ENCODE measurements at places on chromosomes 5 and 9.

DNA sequence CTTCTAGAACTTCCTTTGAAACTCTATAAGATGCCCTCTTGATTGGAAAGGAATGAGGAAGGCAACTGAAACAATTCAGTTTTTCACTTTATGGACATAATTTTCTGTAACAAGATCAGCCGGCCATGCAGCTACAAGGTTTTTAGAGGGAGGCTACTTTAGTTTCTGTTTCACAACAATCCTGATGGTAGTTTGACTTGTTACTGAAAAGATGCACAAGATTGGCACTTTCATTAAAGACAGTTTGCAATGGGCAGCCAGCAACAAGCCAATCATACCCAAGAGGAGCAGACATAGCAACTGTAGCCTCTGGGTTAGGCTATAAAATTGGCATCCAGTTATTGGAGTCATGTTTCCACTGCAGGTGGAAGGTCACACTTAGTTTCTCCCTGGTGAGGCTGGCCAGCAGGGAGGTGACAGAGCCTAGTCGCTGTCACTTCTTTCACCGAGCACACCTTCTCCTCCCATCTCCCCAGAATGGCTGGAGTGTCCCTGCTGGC lies 74.3 kb upstream of the TGFBR1 start:
- DNase-seq, result no peak

DNA sequence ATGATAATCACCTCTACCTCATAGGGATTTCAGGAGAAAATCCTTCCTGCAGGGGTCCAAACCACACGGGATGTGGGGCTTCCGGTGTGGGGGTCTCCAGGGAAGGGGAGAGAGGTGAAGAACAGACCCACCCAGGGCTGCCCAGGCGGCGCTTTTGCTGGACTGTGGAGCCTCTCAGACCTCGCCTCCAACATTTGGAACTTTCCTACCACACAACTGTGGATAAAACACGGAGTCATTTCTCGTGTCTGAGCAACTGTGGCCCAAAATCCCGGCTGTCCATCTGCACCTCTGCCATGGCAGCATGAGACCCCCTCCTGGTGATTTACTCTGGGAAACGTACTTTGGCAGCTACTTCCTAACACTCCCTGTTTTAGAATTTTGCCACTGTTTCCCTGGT lies 307.8 kb upstream of the IRX4 start:
- no peak for DNase-seq

DNA sequence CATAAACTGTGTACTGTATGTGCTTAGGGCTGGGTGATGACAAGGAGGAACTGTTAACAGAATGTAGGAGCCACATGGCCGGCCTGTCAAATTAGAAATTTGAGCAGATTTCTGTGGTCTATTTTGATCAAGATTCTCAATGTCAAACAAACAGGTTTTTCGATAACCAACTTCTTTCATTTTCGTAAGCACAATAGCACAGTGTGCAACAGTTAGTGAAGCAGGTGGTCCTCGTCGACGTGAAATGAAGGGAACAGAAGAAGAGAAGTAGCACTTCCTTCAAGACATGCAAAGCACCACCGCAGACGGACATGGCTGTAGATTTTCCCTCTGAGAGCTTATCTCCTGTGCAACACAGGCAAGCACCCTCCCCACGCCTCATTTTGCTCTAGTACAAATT lies 252.1 kb downstream of the CRB2 start:
- no peak for DNase-seq

GRCh38 chr9:14315875-14316601 lies 2.1 kb upstream of the NFIB start:
- DNase-seq, result no peak

GRCh38 chr9:136364942-136365774 lies 1.6 kb upstream of the DNLZ start:
- DNase-seq, result peak; percentile 16

DNA sequence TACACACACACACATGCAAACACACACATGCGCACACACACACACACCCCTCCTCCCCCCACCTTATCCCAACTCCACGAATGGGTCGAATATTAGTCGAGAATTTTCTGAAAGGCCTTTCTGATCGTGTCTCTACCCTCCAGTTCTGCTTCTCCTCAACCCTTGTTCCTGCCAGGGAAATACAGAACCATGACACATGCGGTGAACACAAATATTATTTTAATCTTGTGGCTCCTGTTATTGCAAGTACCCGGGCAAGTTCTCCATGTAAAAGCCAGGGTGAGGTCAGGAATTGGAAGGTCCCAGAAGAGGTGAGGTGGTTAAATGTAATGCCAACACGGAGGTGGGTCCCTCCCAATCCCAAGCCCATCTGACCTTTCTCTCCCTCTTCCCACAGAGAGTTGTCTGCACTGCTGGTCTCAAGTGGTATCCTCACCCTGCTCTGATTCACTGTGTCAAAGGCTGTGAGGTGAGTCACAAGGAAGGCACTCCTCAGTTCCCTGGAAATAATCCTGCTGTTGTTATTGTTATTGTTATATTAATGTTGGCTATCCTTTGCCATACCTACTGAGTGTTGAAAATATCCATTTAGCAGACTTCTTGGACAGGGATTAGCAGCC lies 223.7 kb downstream of the PAPPA start:
- DNase-seq, result no peak

DNA sequence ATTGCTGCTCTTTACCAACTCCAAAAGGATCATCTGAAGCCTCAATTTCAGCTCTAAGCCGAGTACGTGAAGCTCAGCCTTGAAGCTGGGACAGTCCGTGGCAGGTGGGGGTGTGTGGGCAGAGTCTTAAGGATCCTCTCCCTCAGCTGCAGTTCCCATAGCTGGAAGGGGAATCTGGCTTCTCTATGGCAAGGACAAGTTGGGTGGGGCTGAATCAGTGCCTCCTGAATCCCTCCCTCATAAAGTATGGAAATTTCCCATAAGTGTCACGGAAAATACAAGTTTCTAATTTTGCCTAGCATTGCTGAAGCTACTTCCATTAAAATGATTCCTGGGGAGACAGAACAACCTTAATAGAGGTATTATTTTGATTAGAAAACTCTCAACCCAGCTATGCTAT lies 47.9 kb upstream of the SMIM32 start:
- no peak for DNase-seq

DNA sequence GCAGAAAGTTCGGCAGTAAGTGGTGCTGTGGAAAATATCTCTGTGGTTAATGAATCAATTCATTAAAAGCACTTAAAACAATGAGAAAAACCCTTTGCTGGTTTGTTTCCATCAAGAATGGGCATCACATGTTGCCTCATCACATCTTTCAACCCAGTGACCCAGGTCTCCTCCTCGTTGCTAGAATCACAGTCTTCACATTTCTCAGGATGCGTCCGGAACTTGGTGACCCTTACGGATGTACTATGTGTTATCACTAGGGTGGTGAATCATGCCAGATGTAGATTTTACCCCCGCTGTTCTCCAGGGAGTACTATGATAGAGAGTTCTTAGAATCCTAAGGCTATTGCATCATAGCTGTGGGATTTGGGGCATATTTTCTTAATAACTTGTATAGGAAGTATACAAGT lies 217.9 kb upstream of the KLF4 start:
- no peak for DNase-seq

- DNase-seq, result no peak
Measured at GRCh38 chr9:4980086-4980727, 4.9 kb upstream of the JAK2 start.

DNA sequence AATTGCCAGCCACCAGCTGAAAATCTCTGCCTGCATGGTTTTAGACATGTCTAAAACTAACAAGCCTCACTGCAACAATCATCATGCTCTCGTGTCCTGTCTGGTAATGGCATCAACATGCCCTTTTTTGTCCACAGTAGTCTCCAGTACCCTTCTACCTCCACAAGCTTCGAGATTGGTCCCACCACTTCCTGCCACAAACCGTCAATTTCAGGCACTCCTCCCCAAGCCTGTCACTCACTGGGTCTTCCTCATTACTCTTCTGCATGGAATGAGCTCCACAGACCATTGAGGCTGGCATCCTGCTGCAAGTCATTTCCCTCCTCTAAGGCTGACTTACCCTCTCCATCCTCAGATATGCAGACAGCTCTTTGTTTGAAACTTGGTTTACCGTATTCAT lies 9.0 kb downstream of the LPAR1 start:
- DNase-seq, result no peak

GRCh38 chr5:163276466-163276865 lies 160.9 kb upstream of the CCNG1 start:
- no peak for DNase-seq

DNA sequence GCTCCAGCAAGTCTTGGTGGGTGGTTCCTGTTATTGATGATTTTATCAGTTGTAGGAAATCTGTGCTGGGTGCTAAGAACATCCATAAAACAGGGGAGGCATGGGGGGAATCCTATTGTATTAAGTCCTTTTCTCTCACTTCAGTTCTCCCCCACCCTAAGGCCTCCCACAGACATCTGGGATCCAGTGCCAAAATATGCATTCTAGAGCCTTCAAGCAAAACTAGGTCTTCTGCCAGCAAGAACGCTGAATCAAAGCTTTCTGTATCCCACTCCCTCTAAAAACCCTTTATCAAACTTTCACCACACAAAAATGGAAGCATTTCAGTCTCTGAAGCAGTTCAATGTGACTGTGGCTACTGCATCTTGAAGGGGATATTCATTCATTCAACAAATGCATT lies 281.9 kb downstream of the GAS1 start:
- no peak for DNase-seq

DNA sequence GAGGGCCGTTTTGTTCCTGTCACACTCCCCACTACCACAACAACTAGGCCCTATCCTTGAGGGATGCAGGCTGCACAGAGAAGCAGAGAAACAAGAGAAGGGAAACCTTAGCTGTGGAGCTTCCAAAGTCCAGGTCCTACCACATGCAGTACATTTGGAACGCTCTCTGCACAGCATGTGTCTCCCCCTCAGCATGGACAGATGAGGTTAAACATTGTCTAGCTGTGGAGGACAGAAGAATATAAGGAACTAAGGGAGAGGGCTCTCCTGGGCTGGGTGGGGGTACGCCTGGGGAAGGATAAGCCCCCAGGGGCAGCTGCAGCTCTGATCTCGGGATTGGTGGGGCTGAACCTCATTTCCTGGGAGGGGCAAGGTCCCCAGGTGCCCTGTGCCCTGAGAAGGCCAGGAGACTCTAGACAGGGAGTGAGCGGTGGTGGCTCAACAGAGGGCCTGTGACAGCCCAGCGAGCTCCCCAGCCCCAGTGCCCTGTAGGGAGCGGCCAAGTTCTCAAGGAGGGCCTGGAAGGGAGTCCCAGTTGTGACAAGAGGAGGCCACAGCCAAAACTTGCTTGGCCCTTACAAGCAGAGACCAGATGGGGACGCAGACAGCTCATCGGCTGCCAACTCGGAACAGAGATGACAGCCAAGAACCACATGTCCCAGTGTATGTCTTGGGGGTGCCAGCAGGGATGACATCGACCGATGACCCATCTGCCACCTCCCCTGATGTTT lies 30.1 kb downstream of the TSPAN17 start:
- no peak for DNase-seq

GRCh38 chr5:76544268-76544926 lies 78.8 kb downstream of the F2RL2 start:
- no peak for DNase-seq

DNA sequence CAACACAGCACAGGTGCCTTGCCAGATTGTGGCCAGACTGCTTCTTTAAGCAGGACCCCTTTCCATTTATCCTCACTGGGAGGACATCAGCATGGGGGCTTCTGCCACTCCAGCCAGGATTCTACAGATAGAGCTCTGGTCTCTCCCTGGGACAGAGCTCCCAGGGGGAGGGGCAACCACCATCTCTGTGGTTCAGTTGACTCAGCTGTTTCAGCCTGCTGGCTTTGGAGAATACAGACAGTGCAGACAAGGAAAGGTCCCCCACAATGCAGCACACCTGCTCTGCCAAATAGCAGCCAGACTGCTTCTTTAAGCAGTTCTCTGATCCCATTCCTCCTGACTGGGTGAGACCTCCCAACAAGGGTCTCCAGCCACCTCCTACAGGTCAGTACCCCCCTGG lies 132.8 kb downstream of the OR2K2 start:
- no peak for DNase-seq

DNA sequence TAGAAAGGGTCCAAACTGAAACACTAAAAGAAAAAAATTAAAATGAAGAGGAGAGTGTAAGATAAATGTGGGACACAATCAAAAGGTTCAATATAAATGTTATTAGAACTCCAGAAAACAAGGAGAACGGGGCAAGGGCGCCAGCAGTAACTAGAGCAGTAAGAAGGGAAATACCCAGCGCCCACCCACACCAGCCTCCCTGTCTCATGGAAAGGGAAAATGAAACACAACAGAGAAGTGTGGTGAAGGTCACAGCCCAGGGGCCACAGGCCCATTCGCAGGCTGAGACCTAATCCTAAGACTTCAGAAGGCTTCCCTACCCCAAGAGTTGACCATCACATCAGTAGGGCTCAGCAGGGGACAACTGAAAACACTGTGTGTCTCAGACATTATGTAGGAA lies 45.8 kb upstream of the CLK4 start:
- no peak for DNase-seq

DNA sequence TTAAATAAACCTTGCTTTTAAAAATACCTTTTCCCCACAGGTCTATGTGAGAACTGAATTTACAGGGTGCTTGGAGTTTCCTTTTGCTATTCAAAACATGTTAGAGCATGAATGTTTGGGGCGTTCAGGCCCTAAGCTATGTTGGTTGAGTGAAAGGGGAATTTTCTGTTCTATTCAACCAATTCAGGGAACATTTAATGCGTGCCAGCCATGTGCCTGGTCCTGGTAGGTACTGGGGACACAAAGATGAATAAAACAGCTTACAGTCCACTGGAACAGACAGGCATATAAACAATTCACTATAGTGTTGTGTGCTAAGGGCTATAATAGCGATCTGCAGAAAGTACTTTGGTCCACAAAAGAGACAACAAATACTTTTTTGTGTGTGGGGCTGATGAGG lies 108.5 kb downstream of the ZSWIM6 start:
- no peak for DNase-seq

DNA sequence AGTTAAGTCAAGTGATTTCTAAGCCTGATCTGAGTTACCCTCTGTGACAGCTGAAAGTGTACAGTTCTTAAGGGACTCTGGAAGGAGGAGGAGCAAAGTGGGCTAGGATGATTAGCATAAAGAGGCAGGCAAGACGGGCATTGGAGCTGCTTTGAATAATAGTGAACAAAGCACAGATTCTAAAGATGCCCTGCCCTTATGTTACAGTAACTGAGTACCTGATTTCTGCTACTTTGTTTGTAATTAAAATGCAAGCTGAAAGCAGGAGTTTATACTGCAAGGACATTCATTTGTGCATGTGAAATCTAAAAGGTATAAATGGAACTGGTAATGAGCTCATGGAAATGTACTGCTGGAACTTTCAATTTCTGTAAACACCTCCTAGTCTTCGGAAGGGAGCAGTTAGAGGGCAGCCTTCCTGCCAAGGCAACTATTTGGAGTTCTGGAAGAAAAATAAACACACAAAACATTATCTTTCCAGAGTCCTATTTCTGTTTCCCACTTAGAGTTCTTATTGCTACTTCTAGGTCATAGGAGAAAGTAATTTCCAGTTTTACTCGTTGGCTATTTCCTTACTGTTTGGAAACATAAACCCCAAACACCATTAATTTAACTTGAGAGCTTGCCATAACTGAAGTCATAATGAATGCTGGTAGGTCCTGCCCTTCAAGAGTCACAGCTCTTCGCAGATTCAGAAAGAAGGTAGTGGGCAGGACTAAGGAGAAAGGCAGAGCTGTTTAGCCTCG lies at the start of gene RANBP3L:
Gene RANBP3L, minus strand, starts transcription at position 45 of the 746 bp plus-strand sequence. CDS start 486 bp downstream, outside the sequence.
- no peak for DNase-seq

Measured in NCI-H2171 (cell line).